ENCODE measurements at places on chromosomes 6 and 20.

DNA sequence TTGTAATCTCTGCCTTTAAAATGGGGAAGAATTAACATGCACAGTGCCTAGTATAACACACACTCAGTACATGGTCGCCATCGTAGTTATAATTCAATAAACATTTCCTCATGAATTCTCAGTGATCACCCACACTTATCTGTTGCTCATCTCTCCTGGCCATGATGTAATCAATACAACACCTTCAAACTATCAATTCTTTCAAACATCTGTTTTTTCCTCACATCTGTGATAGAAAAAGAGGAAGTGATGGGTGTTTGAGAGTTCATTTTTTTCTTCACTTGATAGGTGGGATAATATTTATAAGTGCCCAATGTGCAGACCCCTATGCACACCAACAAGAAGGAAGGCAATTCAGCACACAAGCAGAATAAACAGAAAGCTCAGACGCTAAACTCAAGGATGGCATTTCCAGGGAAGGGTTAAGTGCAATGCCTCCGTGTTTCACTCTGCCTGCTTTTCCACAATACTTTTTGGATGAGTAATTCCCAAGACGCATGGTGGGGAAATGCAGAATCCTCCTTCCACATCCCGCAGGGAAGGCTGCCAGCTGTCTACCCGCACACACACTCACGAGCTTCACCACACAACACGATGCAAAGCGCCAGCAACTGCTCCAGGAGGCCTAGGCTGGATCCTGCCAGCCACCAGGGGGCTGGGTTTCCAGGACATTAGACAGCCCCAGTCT is 100.3 kb downstream of the GMPR start:
- peak; percentile 52 for DNase-seq

- DNase-seq, result no peak
Measured at GRCh38 chr6:134739299-134740026, 210.4 kb downstream of the ALDH8A1 start.

DNA sequence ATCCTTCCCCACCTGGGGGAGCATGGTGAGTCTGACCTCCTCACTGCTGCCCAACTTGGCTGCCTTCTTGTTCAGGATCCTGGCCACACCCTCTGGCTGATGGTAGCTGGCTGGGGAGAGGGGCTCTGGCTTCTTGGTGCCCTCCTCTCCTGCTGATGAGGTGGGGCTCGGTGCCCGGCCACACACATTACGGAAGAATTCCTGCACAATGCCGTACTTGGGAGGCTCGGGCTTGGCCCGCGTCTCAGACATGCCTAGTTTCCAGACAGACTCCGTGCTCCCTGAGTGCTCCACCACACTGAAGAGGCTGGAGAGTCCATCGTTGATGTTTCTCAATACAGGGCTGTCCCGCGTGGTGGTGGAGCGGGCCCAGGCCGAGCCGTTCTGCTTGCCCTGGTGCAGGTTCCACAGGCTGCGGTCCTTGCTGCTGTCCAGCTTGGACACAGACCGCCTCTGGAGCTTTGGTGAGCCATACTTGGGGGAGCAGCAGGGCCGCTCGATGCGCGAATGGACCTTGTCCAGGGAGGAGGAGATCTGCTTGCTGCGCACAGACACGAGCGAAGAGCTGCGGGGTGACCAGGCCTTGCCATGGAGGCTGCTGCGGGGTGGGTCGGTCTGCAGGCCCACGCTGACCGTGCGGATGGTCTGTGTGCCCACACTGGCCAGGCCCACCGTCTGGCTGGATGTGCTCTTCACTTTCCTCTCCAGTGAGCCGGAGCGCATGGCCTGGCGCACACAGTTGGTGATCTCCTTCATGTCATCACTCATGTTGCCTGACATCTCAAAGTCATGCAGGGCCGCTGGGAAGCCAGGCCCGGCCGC is 19.9 kb upstream of the DSN1 start:
- DNase-seq, result no peak

- no peak for DNase-seq
Measured at GRCh38 chr6:68059261-68059660, 575.8 kb upstream of the ADGRB3 start.

GRCh38 chr6:168024951-168025510 is 27.6 kb downstream of the KIF25 start:
- DNase-seq, result no peak

DNA sequence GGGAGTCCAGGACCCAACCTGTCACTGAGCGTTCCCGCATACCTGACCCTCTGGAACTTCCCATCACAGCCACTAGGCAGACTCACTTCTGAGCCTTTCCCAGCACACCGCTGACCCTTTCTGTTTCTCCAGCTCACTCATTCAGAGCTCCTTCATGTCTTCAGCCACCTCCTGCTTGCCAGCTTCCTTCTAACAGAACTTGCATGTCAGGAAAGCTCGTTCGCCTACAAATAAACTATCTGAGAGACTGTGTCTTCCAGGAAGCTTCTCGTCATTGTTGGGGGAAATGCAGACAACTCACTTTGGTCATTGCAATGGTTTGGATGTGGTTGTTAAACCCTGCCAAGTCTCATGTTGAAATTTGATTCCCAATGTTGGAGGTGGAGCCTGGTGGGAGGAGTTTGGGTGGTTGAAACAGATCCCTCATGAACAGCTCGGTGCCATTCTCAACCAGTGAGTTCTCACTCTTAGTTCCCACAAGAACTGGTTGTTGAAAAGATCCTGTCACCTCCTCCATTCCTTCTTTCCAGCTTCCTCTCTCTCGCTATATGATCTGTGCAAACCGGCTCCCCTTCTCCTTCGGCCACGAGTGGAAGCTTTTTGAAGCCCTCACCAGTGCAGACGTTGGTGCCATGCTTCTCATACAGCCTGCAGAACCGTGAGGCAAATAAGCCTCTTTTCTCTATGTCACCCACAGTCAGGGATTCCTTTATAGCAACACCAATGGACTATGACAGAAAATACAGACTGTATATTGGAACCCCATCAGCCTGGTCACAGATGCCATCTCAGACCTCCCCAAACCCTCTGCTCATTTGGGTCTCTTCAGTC is 1.4 kb upstream of the MUC21 start:
- DNase-seq, result peak; percentile 14

DNA sequence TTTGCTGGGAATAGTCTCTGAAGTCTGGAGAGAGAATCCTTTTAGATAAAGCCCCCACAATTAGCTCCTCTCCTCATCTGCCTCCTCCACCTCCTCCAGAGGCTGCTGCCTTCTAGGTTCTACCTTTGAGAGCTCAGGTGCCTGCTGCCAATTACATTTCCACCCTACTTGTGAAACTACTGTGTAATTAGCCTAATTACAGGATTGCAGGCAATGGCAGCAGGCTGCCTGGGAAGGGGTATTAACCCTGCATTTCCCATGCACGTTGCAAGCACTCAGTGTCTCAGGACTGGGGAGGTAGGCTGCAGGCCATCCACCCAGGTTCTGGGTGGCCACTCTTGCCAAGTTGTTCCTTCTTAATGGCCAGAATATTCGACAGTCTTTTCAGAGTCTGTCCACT is 215.6 kb upstream of the ZNF217 start:
- peak; percentile 77 for DNase-seq

DNA sequence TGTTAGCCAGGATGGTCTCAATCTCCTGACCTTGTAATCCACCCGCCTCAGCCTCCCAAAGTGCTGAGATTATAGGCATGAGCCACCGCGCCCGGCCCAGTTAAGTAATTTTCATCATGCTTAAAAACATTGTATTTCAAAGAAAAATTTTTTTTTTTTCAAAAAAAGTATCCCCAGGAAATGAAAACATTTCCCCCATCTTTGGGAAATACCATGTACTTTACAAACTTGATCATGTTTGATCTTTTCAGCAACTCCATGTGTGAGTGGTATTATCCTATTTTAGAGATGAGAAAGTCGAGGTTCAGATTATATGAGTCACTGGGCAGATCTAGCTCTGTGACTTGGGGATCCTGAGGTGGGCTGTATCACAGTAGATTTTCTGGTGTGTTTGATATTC is 11.8 kb downstream of the CHMP4B start:
- no peak for DNase-seq

GRCh38 chr6:55100686-55101085 is 73.6 kb upstream of the HCRTR2 start:
- DNase-seq, result no peak

GRCh38 chr6:42751055-42751454 is 5.2 kb upstream of the TBCC start:
- DNase-seq, result no peak

- no peak for DNase-seq
Measured at GRCh38 chr6:145241039-145241438, 494.3 kb downstream of the EPM2A start.

GRCh38 chr6:138428944-138429598 is 25.0 kb downstream of the HEBP2 start:
- peak; percentile 65 for DNase-seq

GRCh38 chr6:21244897-21245470 is 348.6 kb upstream of the SOX4 start:
- no peak for DNase-seq

GRCh38 chr20:8895472-8895871 is 173.4 kb upstream of the PLCB4 start:
- no peak for DNase-seq

- DNase-seq, result no peak
Measured at GRCh38 chr6:112036088-112036637, 17.7 kb upstream of the CCN6 start.

- DNase-seq, result peak; percentile 41
Measured at GRCh38 chr20:33209789-33210188, 7.4 kb upstream of the BPIFA3 start.

- DNase-seq, result no peak
Measured at GRCh38 chr20:51906049-51906448, 103.7 kb upstream of the SALL4 start.

- DNase-seq, result no peak
Measured at GRCh38 chr6:17417817-17418216, 24.4 kb downstream of the CAP2 start.

DNA sequence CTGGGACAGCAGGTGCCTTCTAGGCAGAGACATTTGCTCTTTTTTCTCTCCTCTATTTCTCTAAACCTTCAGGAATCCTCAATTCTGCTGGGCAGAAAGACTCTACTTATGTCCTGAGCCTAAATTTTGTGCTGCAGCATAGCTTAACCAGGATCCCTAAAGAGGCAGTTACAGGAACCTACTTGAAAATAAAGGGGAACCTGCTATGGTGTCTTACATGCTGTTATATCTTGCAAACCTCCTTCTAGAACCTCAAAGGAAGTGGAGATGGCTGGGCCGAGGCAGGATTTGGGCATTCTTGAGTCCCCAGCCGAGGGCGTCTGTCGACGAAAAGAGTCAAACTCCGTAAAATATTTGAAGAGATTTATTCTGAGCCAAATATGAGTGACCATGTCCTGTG is 17.1 kb upstream of the GMNN start:
- DNase-seq, result no peak

DNA sequence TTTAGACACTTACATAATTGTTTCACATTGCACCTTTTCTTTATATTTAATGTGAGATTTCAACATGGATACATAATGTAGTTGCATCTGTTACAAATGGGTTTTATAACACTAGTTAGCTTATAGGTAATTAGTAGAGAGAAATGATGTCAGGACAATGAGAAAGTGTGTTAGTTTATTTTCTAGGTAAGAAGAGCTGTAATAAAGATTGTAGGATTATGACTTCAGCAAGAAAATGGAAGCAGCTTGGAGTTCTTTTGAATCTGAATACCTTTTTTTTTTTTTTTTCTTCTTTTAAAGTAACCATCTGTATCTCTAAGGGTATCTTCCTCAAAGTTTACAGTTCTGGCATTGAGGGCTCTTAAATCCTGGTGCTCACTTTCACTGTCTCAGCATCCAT is 35.3 kb downstream of the CD2AP start:
- no peak for DNase-seq

All from NCI-H82 (cell line).